Left lung (tissue), 14 donors: ENCODE measurements at places on chromosomes 5 and 9. TPM values are rescaled to one million over a fixed set of nuclear protein-coding genes. Genes with fewer than 3 reads are reported as not detected.

- H3K27ac ChIP-seq, result no peak overlapping the region
- no peak overlapping the region for H3K4me3 ChIP-seq
- no peaks in the 10 kb centered on the region for H3K27me3 ChIP-seq
- no peak for DNase-seq
Measured at GRCh38 chr9:131418143-131419025, 24.5 kb downstream of the PRRC2B start.

DNA sequence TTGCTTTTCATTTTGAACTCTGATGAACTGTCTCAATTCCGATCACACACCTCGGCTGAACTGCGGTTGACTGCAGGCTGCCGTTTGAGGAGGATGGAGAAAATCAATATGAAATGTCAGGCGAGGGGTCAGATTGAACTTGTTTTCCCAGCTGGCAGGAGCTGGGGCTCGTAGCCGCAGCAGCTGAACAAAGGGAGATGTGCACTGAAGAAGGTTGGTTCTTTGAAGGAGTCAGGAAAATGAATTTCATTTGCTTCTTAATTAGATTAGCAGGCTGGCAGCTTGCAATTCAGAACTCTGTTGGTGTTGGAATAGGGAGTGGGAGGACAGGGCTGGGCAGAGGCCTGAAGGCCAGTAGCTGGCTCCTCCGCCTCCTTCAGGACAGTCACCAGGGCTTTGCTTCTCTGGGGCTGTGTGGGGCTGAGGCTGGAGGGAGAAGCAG, 117.4 kb upstream of the GPR151 start:
- H3K27me3 ChIP-seq, result no peaks in the 10 kb centered on the region
- H3K4me3 ChIP-seq, result no peak overlapping the region
- no peaks in the 10 kb centered on the region for H3K36me3 ChIP-seq
- no peak overlapping the region for H3K27ac ChIP-seq
- no peak for DNase-seq

The IFNA13 gene
- not detected for total RNA-seq

The LRRC19 gene
- not detected for total RNA-seq

The TAF11L5 gene
- total RNA-seq, result not detected
